ENCODE measurements at places on chromosomes 2 and 18.

GRCh38 chr2:114040826-114041225 is 150.9 kb downstream of the ACTR3 start:
- no peak for DNase-seq

GRCh38 chr2:216520112-216520511 is 21.5 kb downstream of the RPL37A start:
- DNase-seq: no peak

GRCh38 chr18:58335223-58335622 is 291.2 kb downstream of the NEDD4L start:
- DNase-seq: no peak

DNA sequence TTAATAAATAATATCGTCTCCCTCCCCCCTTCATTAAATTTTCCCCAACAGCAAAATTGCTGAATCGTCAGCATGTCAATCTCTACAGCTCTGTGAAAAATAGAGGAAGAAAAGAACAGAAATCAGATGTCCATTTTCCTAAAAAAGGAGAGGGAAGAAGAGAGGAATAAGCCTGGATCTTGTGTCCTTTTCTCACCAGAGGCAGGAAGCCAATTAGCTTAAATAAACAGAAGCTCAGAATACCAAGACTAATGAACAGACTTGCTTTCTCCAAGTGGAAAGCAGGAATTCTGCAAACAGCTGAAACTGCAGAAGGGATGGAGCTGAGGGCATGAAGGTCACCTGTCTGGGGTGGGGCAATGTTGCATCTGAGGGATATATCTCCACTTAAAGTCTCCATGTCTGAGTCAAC is 265.7 kb downstream of the CCDC85A start:
- no peak for DNase-seq

GRCh38 chr2:217418544-217418943 is 558.7 kb upstream of the TNP1 start:
- DNase-seq: no peak

DNA sequence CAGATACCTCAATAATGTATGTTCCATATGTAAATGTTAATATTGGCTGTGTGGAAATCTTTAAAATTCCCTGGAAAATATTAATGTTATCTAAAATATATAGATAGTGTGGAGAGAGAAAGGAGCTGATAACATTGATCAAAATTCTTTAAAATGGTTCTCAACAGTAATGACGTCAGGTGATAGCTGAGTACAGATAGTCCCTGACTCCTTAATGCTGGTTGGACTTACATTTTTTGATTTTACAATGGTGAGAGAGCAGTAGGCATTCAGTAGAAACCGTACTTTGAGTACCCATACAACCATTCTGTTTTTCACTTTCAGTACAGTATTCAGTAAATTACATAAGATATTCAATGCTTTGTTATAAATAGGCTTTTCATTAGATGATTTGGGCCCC is 146.6 kb downstream of the GALNT3 start:
- no peak for DNase-seq

DNA sequence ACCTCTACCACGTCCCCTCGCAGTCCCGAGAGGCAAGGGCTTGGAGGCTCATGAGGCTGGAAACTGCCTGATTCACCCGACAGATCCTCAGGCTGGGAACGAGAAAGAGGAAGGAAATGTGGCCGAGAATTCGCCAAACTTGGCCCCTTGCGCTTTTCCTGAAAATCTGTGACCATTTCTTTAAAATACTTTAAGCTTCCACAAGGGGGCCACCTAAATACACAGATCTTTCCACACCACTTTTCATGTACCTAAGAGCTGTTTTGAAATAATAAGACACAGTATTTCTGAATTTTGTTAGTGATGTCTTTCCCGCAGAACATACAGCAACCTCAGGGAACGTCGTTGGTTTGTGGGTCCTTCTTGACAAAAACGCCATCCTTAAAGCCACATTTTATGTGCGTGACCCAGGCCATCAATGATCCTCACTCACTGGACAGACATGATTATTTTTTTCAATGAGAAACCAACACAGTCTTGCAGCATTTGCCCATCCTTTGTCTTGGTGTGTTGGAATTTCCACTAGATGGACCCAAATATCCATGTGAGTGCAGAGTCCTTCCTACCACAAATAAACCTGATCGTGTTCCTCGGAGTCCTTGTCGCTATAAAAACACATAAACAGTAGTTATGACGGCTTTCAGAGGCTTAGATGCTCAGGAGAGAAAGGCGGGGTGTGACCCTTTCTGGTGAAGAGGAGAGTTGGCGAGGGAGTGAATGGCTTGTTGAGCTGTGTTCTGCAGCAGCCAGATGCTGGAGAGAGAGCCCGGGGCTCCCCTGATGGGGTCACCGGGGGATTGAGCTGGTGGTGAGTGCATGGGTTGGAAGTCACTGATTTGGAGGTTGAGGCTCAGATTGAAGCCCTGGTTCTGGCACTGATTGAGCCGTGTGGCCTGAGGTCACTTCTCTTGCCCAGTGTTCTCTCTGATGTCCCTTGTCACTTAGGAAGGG is 25.0 kb downstream of the DCDC2C start:
- peak; percentile 9 for DNase-seq

GRCh38 chr2:58571181-58571852 is 330.2 kb upstream of the FANCL start:
- no peak for DNase-seq

DNA sequence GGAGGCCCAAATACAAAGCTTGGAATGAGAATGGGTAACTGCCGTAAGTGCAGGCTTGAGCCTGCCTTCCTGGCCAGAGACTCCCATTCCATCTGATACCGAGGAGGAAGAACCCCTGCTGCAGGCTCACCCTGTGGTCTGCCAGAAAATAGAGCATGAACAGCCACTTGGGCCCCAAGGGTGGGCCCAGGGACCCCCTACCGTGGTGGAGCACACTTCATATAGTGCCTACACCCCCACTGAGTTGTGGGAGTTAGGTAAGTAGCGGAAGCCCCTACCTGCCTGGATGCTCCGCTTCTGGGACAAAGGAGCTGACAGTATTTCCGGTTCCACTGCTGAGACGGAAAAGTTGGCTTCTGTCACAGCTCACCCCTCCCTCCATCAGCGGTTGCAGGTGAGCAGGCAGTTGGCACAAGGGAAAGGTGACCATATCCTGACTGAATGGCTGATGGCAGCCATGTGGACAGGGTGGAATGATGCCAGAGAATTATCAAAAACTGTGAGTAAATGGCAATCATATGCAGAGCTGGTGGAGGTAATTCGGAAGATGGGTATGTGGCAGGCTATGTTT is 11.5 kb upstream of the C2orf42 start:
- no peak for DNase-seq

DNA sequence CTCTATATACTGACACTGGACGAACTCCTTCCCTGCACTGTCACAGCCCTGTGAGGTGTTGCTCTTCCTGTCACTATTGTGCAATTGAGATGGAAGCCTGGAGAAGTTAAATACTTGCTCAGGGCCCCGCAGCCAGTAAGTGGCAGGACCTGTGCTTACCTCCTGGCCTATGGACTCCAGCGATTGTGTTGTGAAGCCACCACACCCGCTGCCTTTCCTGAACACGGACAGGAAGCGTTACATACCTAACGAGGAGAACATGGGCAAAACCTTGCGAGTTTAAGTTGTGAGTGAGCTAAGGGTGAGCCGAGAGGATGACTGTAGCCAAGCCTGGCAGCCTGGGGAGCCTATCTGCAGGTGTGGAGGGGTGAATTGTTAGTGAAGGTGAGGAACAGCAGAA is 26.1 kb downstream of the RAB31 start:
- no peak for DNase-seq

GRCh38 chr2:28454016-28454930 is 41.6 kb upstream of the PLB1 start:
- DNase-seq: no peak

GRCh38 chr2:149996901-149997300 is 409.3 kb upstream of the MMADHC start:
- DNase-seq: no peak

Measured in stimulated activated CD4-positive, alpha-beta T cell treated with anti-CD3 and anti-CD28 coated beads, Interleukin-2, amount 100 ng/mL, for 24 hours (primary cell).